ENCODE measurements at places on chromosomes 11 and 22.

DNA sequence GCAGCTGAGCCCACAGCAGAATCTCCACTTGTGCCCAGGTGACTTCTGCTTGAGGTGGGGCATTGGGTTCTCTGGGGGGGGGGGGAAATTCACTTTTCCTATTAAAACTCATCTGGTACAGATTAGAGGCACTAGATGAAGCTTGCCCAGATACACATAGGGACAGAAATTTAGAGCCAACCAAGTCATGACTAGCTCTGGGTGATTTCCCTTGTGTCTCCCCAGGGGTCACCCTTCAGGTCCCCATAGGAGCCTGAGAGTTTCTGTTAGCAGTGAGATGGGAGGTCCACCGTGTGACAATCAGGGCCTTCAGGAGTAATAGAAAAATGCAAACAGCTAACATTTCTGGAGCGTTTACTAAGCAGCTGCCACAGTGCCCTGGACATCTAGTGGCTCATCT lies 77.0 kb downstream of the NAT10 start:
- DNase-seq: no peak

- no peak for DNase-seq
Measured at GRCh38 chr11:93608364-93608763, 53.1 kb upstream of the CEP295 start.

DNA sequence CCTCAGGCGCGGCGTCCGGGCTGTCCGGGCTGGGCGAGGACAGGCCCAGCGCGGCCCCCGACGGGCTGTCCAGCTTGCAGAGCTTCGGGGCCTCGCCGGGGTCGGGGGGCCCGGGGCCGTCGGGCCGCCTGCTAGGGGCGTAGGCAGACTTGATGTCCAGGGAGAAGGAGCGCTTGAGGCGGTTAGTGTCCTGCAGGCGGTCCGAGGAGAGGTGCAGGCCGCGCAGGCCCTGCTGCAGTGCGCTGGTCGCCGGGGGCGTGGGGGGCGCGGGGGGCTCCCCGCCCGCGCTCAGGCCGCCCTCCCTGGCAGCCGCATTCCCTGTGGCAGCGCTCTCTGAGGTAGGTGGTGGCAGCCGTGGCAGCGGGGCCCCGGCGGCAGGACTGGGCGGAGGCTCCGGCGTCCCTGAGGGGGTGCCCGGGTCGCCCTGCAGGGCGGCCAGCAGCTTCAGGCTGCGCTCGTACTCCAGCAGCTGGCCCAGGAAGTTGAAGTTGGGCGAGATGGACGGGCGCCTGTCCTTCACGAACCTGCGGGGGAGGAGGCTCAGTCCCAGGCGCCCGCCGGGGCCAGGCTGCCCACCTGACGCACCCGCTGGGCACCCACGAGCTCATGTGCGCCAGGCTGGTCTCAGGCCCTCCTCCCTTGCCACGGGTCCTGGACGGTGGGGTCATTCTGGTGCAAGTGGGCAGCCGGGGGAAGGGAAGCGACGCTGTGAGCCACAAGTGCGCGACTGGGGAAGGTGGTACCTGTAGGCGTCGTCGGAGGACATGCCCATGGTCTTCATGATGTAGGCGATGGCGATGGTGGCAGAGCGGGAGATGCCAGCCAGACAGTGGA lies 14.8 kb downstream of the DUSP8 start:
- no peak for DNase-seq

- no peak for DNase-seq
Measured at GRCh38 chr11:110467556-110467955, 37.8 kb downstream of the FDX1 start.

DNA sequence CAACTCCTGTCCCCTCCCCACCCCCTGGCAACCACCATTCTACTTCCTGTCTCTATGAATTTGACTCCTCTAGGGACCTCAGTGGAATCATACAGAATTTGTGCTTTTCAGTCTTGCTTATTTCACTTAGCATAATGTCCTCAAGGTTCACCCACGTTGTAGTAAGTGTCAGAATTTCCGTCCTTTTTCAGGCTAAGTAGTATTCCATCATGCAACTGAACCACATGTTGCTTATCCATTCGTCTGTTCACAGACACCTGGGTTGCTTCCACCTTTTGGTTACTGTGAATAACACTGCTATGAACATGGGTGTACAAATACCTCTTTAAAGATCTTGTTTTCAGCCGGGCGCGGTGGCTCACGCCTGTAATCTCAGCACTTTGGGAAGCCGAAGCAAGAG lies 16.5 kb downstream of the CELSR1 start:
- DNase-seq: no peak

DNA sequence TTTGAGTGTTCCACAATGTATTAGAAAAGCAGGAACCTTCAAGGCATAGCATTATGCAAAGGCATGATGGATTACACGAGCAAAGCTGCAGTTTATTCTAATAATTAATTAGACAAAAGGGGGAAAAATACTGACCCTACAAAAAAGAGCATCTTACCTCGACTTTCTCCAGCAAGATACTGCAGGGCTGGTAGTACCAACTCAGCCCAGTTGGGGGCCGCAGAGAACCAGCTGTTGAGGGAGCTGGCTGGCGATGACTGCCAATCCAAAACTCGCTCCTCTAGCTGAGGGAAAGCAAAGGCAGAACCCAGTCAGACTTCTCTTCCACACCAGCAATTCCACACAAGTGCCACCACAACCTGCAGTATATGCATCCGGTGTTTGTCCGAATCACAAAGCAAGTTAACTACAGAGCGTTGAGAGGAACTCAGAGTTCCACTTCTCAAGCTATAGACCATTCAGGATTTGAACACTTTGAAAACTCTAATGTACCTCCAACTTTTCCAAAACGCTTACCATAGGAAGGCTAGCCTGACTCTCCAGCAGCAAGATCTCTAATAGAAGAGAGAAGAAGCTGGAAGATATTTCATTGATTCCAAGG lies 13.7 kb downstream of the NFRKB start:
- DNase-seq: no peak

GRCh38 chr22:20268279-20269012 lies at the start of gene RTN4R:
TSS of gene RTN4R (minus strand) at chr22:20268318. CDS start at chr22:20268092, 226 bp downstream.
- no peak for DNase-seq

DNA sequence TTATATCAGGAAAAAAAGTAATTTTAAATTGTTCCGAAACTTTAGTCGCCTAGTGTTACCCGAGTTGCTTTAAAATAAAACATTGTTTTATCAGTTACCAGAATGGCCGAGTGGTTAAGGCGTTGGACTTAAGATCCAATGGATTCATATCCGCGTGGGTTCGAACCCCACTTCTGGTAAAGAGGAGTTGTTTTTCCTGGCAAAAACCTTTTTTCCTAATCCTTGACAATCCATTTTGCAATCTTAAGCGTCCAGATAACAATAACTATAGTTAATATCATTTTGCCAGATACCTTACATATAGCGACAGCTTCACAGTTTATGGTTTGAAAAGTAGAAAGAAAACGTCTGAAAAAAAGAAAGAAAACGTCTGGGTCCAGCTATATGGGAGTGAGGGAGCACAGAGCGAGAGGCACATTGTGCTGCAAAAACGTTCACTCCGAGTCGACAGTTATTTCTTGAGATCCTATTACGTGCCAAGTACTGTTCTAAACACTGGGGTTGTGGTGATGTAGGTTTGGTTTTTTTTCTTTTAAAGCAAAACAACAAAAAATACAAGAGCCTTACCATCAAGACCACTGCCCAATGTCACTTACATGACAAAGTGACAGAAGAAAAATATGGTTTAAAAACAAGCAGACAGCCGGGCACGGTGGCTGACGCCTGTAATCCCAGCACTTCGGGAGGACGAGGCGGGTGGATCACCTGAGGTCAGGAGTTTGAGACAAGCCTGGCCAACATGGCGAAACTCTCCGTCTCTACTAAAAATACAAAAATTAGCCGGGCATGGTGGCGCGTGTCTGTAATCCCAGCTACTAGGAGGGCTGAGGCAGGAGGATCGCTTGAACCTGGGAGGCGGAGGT lies 40.6 kb downstream of the OR4D9 start:
- DNase-seq: no peak

GRCh38 chr11:82989628-82990404 lies 81.9 kb downstream of the RAB30 start:
- DNase-seq: no peak

DNA sequence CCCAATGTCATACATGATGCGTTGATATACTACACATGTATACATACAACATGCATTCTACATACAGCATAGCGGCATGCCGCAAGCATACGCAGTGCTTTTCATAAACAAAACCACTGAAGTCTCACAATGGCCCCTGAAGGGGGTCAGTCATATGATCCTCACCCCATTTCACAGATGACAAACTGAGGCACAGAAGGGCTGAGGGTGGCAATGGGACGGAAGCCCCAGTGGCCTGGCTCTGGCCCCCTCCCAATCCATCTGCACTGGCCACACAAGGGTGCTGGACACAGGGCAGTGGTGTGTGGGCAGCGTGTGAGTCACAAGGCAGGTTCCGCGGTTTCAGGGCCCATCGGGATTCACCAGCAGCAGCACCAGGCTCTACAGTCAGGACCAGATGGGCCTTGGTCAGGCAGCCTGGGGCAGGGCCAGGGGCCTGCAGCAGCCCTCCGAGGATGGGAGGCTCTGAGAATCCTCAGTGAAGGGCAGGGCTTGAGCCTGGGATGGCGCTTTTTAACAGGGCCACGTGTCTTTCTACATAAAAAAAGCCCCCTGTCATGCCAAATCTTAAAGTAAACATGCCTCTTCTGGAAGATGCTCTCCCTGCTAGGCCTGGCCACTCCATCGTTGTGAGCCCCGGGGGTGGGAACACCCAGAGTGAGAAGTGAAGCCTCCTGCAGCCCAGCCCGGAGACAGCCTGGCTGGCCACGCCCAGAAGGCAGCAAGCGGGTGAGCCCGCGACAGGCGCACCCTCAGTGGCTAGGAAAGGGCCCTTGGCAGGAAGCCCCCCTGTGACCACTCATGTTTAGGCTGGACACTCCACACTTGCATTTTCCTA lies 206.5 kb downstream of the CTTN start:
- DNase-seq: no peak

DNA sequence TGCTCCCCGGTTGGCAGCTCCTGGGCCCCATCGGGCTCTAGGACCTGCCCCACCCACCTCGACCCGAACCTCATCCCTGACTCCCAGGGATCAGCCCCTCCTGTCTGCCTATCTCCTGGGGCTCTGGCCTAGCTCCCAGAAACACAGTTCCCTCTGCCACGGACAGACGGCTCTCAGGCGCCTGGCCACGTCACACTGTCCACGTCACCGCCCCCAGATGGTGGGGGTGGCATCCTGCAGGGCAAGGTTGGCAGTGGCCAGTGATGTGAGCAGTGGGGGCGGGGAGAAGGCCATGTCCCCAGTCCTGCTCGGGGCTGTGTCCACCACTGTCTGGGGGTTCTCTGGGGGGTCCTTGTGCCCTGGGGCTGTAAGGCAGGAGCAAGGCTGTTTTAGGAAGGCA lies 29.2 kb downstream of the SYT7 start:
- peak; percentile 96 for DNase-seq

DNA sequence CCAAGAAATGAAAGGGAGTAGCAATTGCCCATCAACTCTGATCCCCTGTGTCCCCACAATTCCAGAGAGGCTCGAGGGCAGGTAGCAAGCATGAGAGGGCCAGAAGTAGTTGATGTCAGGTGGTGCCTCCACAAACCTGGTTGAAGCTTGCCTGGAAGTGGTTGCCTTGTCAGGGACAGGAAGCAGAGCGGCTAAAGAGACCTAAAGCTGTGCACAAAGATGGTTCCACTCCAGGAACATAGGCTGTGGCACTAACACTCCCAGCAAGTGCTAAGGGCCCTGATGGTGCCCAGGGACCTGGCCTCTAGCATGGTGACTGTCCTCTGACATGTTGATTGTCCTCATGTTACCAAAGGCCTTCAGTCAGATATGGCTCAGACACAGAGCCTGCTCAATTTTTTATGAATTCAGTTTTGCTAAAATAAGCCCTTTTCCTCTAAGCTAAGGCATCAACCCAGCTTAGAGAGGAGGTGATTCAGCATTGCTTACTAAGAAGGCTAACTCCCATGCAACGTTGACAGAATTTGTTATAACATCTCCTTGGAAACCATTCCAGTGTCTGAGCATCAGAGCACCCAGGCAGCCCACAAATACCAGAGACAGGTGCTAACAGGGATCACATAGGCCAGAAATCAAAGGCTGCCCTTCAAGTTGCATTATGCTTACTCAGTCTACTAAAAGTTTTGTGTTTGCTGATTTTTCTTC lies 196.3 kb upstream of the ARHGAP20 start:
- DNase-seq: no peak

GRCh38 chr11:124153821-124154220 lies 29.3 kb upstream of the OR10D3 start:
- no peak for DNase-seq

DNA sequence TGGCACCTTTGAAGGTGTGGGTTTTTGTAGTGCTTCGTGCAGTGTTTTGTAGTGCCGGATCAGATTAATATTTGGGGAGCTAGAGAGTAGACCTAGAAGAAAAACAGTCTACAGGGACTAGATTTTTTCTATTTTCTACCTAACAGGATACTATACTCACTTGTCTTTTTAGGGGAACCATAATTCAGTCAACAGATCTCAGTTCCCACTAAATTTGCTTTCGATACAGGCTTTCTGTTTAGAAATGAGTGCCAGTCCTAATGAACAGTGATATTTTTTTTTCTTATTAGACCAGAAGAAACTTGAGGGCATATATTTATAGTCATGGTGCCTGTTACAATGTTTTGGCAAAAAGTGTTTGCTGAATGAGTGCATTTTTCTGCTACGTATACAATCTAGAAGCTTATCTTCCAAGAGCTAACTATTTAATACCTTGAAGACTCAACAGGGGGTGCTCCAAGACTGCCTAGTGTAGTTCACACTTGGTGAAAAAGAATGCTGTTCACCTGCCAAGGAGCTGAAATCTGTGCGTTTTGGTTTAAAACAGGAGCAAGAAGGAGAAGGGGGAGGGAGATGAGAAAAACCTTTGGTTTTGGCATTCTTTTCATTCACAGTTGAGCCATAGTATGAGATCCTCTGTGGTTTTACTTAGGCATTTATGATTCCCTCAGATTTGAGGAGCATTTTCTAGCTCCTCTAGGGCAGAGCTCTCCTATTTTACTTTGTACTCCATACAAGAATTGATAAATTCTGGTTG lies 44.9 kb upstream of the VSTM5 start:
- DNase-seq: no peak

- no peak for DNase-seq
Measured at GRCh38 chr11:92663539-92663938, 305.9 kb upstream of the MTNR1B start.

- no peak for DNase-seq
Measured at GRCh38 chr11:84645988-84646694, 981.0 kb downstream of the DLG2 start.

- DNase-seq: no peak
Measured at GRCh38 chr11:10838881-10839280, 19.0 kb downstream of the ZBED5 start.

DNA sequence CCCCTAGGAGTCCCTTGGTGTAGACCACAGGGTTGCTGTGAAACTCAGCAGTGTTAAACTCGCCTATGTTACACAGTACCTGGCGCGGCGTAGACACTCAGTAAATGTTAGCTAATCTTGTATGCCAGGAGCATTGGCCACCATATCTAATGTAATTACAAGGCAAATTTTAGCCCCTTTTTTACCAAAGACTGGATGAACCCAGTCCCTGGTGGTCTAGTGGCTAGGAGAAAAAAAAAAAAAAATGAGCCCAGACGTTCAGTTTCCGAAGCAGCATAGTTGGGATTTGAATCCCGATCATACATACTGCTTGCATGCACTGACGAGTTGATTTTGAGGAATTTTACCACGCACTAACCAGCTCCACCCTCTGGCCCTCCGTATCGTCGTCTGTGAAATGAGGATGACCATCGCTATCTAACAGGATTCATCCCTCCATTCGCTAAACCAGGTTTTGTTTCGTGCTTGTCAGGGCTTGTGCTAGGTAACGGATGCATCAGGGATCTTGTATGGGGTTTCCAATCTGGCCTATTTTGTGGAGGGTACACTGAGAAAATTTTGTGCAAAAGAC lies 688 bp downstream of the PTS start:
- DNase-seq: no peak

All from cerebellar nuclear complex (tissue), 1 donor.